ENCODE measurements at places on chromosomes 5 and 9. TPM values are rescaled to one million over a fixed set of nuclear protein-coding genes. Genes with fewer than 3 reads are reported as not detected.
A peak's percentile ranks its signal among the peaks of the same experiment; 100 is the strongest.

Gene INSL4
- total RNA-seq = not detected

Gene PIK3R1
- 128 TPM for total RNA-seq

Gene IL13
- total RNA-seq = 0.55 TPM

Gene PCDHB4
- 15.9 TPM for total RNA-seq

Gene TGFBR1
- 34.4 TPM for total RNA-seq

Gene CTXN3
- total RNA-seq = not detected

Gene SLC34A3
- total RNA-seq = not detected

DNA sequence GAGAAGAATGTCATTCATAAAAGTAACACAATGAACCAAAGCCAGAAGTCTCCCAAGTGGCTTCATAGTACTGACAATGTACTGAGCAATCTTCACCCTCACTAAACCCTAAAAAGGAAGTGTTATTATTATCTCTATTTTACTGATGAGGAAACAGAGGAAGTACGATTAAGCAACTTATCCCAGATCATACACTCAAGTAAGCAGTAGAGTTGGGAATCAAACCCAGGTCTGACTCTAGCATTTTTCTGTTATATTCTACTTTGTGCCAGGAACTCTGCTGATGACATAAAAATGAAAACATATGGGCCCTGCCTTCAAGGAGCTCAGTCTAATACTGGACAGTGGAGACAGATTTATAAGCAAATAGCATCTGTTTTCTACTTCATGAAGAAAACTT lies 109.2 kb downstream of the RAPGEF6 start:
- no peak for DNase-seq

DNA sequence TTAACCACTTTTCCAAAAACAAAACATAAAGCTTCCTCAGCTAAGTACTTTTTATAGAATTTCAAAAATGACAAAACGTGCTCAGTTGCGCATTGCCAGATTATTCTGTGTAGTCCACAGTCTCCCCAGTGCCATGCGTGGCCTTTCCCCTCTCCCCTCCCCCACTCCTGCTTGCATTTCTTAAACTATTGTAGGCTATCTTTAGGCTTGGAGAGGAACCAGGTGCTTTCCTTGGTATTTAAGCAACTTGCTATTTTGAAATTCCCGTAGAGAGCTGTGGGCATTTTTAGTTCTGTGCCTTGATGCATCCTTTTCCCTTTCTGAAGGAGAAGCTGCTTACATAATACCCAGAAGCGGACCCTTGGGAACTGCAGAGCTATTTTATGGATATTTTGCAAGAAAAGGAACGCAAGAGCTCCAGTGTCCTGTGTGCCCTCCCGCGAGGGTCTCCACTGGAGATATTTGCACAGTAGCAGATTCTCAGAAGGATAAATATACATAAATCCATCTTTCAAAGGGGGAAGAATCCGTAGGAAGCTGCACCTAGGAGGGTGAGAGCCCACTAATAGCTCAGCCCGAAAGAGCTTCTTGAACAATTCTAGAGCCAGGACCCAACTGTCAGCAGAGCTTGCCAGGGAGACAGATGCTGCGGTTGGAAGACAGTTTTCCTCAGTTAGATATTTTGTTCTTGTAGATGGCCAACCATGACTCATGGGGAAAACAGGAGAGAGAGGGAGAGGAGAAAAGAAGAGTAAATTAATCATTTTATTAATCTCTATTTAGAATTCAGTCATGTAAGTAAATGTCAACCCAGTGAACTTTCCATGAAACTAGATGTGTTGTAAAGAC lies 1298.3 kb upstream of the WWC1 start:
- DNase-seq = no peak

DNA sequence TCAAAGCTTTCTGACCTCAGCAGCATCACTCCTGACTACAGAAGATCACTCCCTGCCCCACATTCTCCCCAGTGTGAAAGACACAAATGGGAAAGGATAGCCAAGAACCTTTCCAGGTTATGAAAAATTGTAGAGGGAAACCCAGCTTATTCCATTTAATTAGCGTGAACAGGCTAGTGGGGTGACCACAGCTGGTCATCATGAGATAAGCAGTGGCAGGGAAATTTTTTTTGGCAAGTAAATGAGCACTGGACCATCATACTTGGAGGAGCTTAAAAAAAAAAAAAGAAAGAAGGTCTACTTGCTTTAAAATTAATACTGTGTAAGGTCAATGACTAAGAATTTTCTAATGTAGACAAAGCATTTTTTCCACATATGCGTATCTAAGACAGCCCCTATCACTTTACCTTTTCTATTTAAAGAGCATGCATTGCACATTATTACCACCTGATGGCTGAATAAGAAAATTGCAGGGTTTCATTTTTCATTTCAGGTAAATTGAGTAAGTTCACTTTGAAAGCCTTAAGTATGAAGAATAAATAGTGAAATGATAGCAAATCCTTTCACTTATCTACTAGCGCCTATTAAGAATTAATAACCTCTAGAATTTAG lies 123.6 kb downstream of the ELAVL2 start:
- DNase-seq = no peak

DNA sequence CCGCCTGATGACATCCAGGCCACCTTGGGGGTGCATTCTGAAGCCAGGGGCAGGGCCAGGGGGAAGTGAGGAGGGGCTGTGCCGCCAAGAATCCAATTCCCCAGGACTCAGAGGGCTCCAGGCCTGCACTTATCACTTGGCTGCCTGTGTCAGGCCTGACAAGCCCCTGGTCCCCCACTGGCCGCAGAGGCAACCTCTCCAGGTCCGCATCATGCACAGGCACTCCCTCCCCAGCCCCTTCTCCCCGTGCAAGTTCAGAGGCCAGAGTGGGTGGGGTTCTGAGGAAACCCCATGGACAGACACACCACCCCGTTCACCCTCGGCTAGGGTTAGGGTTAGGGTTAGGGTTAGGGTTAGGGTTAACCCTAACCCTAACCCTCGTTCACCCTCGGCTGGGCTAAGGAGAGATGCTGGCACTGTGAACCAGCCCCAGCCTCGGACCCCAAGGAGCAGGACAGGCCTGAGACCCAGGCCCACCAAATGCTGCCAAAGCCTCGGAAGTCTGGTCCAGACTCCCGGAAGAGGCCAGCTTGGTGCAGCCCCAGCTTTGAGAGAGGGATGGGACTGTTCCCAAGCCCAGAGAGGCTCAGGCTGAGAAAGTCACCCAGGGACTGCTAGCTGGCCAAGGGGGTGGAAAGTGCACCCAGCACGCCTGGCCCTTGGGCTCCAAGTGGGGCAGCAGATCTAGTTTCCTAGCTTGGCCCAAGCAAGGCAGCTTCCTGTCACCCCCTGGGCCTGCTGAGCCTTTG lies 4.9 kb downstream of the LCN2 start:
- DNase-seq = no peak

GRCh38 chr5:31783086-31783645 lies 144.2 kb downstream of the PDZD2 start:
- no peak for DNase-seq

DNA sequence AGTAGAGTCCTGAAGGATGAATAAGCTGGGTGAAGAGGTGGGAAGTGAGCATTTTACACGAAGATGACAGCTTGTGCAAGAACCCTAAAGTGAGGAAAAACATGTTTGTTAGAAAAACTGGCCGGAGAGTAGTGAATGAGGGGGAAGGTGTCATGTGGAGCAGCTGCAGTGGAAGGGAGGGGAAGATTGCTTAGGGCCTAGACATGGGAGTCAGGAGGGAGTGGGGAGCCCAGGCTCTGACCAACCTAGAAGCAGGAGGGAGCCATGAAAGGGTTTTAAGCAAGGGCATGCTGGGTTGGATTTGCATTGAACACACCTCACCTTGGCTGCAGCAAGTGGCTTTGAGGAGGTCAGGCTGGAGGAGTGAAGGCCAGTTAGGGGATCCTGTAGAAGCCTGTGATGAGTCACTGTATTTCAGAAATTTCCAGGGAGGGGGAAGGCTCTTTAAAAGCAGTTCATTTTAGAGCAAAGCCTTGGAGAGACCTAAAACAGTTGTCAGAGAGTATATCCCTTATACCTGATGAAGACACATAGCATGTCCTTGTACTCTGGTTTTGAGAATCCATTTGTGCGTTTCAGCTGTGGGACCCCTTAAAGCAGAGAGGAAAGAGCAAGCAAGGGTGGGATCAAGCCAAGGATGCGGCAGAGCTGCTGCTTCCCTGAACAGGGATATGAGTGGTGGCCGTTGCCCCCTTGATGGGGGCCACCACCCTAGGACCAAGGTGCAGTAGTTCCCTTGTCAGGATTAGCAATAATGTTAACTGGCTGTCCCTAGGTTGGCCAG lies 45.4 kb downstream of the ANGPTL2 start:
- DNase-seq = no peak

GRCh38 chr9:134835448-134835847 lies 45.2 kb upstream of the FCN2 start:
- DNase-seq = peak; percentile 22

DNA sequence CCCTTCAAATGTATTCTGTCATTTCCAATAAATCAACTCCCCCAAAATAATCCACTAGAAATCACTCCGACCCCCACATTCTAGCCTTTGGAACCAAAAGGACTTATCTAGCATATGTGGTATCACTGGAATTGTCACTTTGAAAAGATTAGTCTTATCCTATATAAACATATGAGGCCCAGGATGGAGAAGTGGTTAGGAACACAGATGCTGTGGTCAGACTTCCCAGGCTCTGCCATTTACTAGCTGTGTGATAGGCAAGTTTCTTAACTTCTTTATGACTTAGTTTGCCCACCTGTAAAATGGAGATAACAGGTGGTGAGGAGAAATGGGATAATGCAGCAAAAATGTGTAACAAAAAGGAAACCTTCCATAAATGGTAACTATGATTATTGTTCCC lies 62.0 kb upstream of the GLRX start:
- DNase-seq = no peak

DNA sequence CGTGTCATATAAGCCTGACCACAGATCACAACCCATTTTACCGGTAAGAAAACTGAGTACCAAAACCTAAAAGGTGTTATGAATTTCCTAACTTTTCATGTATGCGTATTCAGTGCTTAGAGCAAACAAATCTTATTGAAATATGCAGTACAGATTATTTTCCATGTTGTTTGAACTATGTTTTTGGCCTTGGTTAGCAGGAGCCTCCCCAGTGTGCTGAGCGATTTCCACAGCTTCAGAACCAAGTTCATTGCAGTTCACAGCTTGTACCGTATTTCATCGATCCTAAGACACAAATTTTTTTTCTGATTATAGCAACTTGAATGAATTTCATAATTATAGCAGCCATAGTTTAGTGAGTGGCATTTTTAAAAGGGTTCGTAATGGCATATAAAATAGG lies 13.7 kb downstream of the ADAMTSL1 start:
- DNase-seq = no peak

- no peak for DNase-seq
Observed at GRCh38 chr9:110007477-110008270, 200.3 kb downstream of the C9orf152 start.

DNA sequence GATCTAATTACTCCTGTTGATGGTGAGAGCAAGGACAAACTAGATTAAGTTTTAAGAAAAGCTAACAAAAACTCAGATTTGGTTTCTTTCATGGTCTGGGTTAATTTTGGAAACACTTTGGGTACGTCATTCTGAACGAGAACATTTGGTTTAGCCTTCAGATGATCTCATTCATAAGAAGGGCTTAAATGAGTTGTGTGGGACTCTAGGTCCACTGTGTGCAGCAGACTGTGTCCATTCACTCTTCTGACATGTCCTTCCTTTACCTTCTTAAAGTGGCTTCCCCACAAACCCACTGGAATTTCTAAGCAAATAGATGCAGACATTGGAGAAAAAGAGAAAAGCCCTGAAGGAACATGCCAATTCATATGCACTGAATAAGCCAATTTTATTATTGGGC lies 96.8 kb downstream of the FBXO4 start:
- DNase-seq = no peak

GRCh38 chr9:133471551-133472276 lies 7.2 kb downstream of the SLC2A6 start:
- peak; percentile 53 for DNase-seq

DNA sequence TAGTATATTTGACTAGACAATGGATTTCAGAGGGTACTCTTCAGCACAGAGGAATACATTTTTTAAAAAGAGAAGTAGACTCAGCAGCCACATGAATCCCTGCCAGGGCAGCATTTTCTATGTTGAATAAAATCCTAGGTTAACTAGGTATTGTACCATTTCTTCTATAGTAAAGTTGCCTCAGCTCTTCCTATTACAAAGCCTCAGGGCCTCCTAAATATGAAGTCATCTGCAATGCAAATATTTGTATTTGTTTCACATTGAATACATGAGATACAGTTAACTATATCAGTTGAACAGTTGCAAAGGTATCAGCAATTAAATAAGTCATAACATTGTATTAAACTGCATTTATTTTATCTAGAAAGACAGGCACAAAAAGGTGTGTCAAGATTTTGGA lies 59.5 kb downstream of the NUDT12 start:
- no peak for DNase-seq

DNA sequence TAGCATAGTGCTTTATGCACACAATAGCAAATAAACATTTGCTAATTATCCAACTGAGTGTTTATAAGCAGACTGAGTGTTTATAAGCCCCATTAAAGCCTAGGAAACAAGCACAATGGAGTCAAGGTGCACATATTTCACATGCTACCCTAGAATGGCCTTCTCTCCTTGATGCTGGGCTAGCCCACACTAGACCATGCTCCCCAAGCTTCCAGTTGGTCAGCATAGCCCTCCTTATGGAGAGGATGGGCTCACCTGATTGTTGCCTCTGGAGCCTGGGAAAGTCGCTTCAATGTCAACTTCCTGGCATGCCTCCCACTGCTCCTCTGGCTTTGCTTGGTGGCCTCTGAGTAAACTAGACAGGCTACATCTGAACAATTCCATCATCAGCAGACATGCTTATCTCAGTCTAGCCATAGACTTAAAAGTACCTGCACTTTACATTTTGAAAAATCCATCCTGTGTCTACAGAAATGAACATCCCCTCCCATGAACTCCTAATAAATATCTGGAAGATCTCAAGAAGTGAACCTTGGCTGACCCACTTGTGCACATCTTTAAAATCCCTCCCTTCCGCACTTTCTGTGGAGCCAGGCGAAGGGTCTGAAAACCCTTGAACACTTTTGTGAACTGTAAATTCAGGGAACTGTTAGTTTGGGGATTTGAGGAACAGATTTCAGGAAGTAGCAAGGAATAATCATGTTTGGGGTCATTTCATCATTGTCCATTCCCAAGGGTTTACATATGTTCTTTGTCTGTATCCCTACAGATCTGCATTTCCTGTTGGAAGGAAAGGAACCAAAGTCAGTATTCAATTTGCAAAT lies 486.6 kb downstream of the ARHGEF28 start:
- no peak for DNase-seq

DNA sequence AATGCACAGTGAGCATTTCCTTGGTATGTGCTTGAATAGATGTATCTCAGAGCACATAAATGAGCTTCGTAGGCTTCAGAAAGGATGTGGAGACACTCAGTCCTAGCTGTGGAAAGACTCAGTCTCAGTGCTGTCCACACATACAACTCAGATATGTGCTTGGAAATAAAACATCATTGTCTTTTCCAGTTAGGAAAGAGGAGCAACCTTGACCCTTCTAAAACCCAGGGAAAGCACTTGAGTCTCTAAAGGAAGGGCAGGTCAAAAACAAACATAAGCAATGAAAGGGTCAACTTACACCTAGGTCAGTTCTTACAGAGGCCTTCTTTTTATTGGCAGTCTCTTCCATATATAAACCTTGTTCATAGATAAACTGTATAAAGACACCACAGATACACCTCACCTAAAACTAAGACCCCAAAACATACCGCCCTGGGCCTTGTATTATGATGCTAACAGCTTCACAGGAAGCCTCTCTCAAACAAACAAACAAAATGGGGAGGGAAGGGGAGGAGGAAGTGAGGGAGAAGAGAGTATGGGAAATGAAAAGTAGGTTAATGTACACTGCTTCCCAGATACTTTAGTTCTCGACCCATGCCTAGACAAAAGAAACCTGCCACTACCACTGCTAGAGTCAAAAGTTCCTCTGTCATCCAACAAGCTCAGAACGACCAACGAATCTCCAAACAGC lies 114.4 kb downstream of the UBAP2 start:
- DNase-seq = no peak
